ENCODE measurements at places on chromosomes 16 and 17. TPM values are rescaled to one million over a fixed set of nuclear protein-coding genes. Genes with fewer than 3 reads are reported as not detected.
A peak's percentile ranks its signal among the peaks of the same experiment; 100 is the strongest.

- H3K4me3 ChIP-seq: no peak overlapping the region
- no peaks in the 10 kb centered on the region for H3K36me3 ChIP-seq
- H3K27ac ChIP-seq: no peak overlapping the region
- no peaks in the 10 kb centered on the region for H3K27me3 ChIP-seq
- DNase-seq: peak; percentile 63
- no peaks in the 10 kb centered on the region for H3K4me1 ChIP-seq
Observed at GRCh38 chr17:31369266-31369665, 22.2 kb upstream of the RAB11FIP4 start.

DNA sequence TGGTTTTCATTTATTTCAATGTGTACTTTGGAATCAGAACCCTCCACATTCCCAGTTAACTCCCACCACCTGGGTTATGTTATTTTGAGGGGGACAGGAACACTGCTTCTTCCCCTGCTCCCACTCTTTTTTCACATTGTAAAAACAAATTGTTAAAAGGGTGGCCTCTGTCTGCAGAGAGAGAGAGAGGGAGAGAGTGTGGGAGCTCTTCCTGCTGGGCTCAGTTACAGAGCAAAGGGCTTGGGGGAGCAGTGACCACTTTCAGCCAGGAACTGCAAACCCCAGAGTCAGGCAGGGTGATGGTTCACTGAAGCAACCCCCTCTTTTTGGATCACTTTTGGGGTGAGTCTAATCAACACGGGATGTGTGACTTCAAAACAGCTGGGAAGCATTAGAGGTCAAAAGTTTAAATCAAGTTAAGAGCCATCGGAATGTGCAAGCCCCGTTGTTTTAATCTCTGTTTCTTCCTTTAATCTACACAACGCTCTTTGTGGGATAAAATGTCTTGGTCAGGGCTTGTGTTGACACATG lies 577.0 kb upstream of the CDH11 start:
- no peaks in the 10 kb centered on the region for H3K36me3 ChIP-seq
- H3K4me1 ChIP-seq: no peaks in the 10 kb centered on the region
- H3K4me3 ChIP-seq: no peak overlapping the region
- H3K27ac ChIP-seq: no peak overlapping the region

The TP53TG3F gene
- not detected for total RNA-seq

DNA sequence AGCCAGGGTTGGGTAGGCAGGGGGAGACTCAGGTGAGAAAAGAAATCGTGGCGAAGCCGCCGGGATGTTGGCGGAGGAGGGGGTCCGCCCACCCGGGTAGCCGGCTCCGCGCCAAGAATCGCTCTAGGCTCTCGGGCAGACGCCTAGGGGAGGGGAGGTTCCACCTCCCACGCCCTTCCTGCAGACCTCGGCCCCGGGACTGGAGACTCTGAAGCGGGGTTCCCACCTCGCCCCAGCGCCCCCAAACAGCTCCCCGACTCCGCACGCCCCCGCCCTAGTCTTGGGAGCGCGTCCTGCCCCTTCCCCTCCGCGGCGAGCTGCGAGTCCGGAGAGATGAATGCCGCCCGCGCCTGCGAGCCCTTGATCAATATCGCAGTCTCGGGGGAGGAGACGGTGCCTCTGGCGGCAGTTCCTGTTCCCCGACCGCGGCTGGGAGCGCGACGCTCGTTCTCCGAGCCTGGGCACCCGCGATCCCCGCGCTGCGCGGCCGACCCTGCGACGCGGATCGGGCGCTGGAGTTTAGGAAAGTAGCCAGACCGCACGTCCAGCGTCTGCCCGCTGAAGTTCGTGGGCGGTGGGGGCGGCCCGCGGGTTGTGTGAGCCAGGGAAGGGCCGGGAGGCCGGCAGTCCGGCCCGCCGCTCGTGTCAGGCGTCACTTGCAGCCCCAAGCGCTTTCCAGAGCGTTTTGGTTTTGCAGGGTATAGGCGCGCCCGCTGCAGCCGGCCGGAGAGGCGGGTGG lies 790 bp downstream of the CRHR1 start:
- peaks cover 52% of the 10 kb centered on the region for H3K27me3 ChIP-seq
- H3K36me3 ChIP-seq: no peaks in the 10 kb centered on the region
- H3K27ac ChIP-seq: no peak overlapping the region

DNA sequence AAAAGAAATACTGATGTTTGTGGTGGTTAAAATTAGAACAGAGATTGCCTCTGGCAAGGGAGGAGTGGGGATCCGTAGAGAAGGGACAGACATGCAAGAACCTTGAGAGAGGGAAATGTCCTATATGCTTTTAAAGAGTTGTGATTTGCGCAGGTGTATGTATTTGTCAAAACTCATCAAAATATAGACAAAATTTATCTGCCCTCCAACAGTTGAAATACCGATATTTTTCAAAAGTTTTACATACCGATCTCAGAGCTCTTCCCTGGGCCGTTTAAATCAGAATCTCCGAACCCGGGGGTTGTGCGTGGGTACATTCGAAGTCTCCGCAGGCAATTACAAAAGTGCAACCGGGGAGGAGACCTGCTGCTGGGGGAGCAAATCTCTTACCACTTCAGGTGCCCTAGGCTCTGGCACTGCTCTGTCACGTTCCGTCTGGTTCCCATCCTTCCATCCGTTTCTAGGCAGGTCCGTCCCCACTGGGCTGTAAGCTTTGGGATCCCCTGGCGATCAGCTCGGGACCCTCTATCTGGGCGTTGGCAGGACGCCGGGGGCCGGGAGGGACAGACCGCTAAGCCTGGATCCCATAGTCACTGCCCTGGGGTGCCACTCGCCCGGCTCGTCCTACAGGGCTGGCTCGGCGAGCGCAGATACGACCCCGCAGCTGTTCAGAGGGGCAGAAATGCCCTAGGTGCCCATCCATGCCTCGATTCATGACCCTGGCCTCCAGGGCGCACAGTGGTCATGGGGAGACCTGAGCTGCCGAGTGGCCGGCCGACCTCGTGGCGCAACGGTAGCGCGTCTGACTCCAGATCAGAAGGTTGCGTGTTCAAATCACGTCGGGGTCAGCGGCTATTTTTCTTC lies 4.2 kb downstream of the BORCS6 start:
- peak overlapping the region; percentile 81 for H3K27ac ChIP-seq
- peak overlapping the region; percentile 96 for H3K4me3 ChIP-seq

GRCh38 chr17:9232591-9233270 lies 211.4 kb downstream of the NTN1 start:
- H3K4me3 ChIP-seq: no peak overlapping the region
- H3K27me3 ChIP-seq: no peaks in the 10 kb centered on the region
- DNase-seq: no peak
- no peak overlapping the region for H3K27ac ChIP-seq

- no peak overlapping the region for H3K27ac ChIP-seq
- H3K4me1 ChIP-seq: no peaks in the 10 kb centered on the region
- H3K27me3 ChIP-seq: no peaks in the 10 kb centered on the region
- no peak for DNase-seq
- H3K4me3 ChIP-seq: no peak overlapping the region
- no peaks in the 10 kb centered on the region for H3K36me3 ChIP-seq
Observed at GRCh38 chr16:7116734-7117133, 215.9 kb upstream of the RBFOX1 start.

The MYH1 gene
- not detected for total RNA-seq

DNA sequence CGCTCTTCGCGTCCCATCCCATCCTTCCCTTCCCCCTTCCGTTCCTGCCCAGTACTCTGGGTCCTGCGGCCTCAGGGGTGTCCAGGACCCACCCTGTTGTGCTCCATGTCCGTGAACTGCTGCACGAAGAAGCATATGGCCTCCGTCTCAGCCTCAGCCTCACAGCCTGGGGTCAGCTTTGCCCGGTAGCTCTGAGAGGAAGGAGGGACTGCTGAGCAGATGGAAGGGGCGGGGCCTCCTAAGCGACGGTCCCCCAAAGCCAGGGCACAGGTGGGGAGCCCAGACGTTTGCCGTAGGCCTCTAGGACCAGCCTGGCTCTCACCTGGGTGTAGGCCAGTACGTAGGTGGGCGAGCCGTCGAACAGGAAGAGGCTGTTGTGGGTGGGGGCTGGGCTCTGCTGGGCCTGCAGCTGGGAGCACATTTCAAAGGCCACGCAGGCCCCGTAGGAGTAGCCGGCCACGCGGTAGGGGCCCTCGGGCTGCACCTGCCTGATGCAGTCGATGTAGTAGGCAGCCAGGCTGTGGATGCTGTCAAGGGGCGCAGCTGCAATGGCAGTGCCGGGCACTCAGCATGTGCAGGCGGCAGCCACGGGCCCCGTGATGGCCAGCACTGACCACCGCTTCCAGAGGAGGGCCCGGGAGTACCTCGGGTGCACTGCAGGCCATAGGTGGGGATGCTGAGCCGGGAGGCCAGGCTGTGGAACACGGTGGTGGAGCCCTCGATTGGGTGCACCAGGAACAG lies 14.6 kb upstream of the DUS1L start:
- H3K4me3 ChIP-seq: no peak overlapping the region
- peaks cover 45% of the 10 kb centered on the region for H3K36me3 ChIP-seq
- DNase-seq: no peak
- no peak overlapping the region for H3K27ac ChIP-seq
- no peaks in the 10 kb centered on the region for H3K27me3 ChIP-seq

- H3K27me3 ChIP-seq: no peaks in the 10 kb centered on the region
- no peak for DNase-seq
- H3K36me3 ChIP-seq: no peaks in the 10 kb centered on the region
- H3K4me3 ChIP-seq: no peak overlapping the region
- H3K27ac ChIP-seq: no peak overlapping the region
Observed at GRCh38 chr16:63653044-63653839, 1468.6 kb downstream of the CDH11 start.

DNA sequence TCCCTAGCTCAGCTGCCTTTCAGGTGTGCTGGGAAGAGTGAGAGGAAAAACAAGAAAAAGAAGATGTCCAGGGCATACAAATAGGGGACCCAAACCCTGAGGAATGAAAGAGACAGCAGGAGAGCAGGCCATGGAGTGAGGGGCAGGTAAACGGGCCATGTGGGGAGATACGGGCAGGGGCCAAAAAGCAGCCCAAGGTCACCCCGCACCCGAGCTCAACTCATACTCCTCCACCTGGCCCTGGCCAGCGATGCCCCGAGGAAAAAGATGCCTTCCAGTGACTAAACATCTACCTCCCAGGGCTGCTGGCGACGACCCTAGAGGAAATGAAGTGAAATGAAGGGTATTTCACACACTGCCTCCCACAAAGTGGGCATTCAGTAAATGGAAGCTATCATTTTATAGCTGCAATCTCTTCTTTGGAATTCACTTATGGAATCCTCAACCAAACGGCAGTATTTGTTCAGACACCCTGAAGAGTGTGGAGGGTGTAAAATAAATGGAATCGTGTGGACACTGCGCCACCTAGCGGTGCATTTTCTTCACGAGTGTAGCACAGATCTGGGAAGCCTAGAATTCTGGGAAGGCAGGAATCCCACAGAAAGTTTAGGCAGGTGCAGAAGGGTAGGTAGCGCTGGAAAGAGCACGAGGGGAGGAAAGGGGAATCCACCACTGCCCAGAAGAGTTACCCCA lies 14.9 kb downstream of the ELAC2 start:
- no peak overlapping the region for H3K4me3 ChIP-seq
- no peak overlapping the region for H3K27ac ChIP-seq
- peaks cover 26% of the 10 kb centered on the region for H3K36me3 ChIP-seq
- peak; percentile 54 for DNase-seq

- H3K27ac ChIP-seq: no peak overlapping the region
- no peak overlapping the region for H3K4me3 ChIP-seq
- H3K27me3 ChIP-seq: no peaks in the 10 kb centered on the region
- no peaks in the 10 kb centered on the region for H3K36me3 ChIP-seq
- H3K4me1 ChIP-seq: peaks cover 3% of the 10 kb centered on the region
Observed at GRCh38 chr16:89831810-89832328, 3.6 kb downstream of the SPIRE2 start.

GRCh38 chr17:50264263-50265113 lies 9.8 kb upstream of the TMEM92 start:
- H3K27ac ChIP-seq: no peak overlapping the region
- no peaks in the 10 kb centered on the region for H3K27me3 ChIP-seq
- peaks cover 37% of the 10 kb centered on the region for H3K4me1 ChIP-seq
- no peak overlapping the region for H3K4me3 ChIP-seq
- peak; percentile 65 for DNase-seq

The PRKCA gene
- total RNA-seq: 34.0 TPM

The SCARF1 gene
- 0.99 TPM for total RNA-seq

The STAT5A gene
- total RNA-seq: 28.4 TPM

DNA sequence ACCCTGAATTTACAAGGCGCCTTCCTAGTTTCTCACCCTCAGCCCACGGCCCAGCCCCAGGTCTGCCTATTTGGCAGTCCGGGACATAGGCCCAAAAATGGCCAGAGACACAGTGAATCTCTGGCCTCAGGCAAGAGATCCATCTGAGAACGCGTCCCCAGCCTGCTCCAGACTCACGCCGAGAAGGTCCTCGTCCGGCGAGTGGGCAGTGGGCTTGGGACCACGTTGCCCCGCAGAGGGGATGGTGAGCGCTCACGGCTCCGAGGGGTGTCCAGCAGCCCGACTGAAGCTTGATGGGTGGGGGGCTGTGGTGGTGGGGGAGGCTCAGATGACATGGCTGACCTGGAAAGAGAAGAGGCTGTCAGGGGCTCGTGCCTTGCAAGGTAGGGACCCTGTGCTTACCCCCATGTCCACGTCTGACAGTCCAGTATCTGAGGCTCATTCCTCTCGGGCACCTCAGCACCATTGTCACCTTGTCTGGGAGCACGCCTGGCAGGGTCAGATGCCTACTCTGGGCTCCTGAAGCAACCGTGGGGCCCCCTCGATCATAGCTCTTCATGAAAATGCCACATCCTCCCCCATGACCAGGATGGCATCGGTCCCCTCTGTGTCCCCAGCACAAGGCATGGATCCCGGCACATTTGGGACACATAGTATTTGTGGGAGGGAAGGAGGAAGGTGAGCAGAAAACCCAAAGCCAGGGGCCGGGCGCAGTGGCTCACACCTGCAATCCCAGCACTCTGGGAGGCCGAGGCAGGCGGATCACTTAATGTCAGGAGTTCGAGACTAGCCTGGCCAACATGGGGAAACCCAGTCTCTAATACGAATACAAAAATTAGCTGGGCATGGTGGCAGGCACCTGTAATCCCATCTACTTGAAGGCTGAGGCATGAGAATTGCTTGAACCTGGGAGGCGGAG lies 9.6 kb downstream of the CARHSP1 start:
- H3K27me3 ChIP-seq: no peaks in the 10 kb centered on the region
- no peak overlapping the region for H3K4me3 ChIP-seq
- no peak overlapping the region for H3K27ac ChIP-seq
- peaks cover 17% of the 10 kb centered on the region for H3K36me3 ChIP-seq
- no peak for DNase-seq
